Stimulated activated CD4-positive, alpha-beta T cell treated with anti-CD3 and anti-CD28 coated beads, Interleukin-15, amount 100 ng/mL, for 1 hour (primary cell): ENCODE measurements at places on chromosomes 16 and 17.

GRCh38 chr17:76198702-76199101 is 41.6 kb downstream of the RNF157 start:
- DNase-seq = no peak

- DNase-seq = no peak
These were observed 44.8 kb downstream of the RNF135 start for GRCh38 chr17:31015639-31016038.

GRCh38 chr16:3601614-3602319 is 9.6 kb downstream of the SLX4 start:
- no peak for DNase-seq

GRCh38 chr16:85988723-85989313 is 89.9 kb downstream of the IRF8 start:
- DNase-seq = peak; percentile 17

- DNase-seq = no peak
These were observed 13.6 kb downstream of the CDH16 start for GRCh38 chr16:66904846-66905632.

- DNase-seq = no peak
These were observed 77.1 kb downstream of the ARSG start for GRCh38 chr17:68368387-68368786.

DNA sequence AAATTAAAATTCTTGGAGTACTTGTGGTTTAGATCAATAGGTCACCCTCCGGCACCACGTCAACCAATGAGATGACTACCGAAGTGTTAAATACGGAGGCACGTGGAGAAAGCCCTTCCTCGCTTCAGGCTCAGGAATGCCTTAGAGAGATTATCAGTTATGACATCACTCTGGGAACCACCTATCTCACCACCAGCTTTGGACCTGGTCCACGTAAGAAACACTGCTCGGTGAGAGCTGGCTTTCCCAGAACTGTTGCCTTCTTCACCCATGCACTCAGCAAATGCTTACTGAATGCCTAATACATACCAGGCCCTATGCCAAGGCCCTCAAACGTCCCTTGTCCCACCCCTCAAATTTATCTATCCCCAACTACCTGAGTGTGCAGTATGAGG is 71.3 kb downstream of the SMG6 start:
- no peak for DNase-seq

DNA sequence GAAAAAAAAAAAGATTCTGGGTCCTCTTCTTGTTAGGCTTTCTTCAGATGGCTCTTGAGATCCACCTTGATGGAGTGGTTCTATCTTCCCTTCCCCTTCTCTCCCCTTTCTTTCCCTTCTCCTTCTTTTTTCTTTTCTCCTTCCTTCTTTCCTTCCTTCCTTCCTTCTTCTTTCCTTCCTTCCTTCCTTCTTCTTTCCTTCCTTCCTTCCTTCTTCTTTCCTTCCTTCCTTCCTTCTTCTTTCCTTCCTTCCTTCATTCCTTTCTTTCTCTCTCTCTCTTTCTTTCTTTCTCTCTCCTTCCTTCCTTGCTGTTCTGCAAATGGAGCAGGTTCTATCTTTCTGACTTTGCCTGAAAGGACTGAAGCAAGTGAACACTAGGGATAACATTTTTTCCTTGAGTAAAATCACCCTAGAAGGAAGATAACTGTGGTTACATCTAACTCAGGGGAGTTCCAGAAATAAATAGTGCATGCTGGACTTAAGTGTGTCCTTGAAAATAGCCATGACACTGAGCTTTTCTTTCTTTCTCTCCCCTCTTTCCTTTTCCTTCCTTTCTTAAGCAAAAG is 68.8 kb upstream of the SEC14L1 start:
- DNase-seq = no peak

DNA sequence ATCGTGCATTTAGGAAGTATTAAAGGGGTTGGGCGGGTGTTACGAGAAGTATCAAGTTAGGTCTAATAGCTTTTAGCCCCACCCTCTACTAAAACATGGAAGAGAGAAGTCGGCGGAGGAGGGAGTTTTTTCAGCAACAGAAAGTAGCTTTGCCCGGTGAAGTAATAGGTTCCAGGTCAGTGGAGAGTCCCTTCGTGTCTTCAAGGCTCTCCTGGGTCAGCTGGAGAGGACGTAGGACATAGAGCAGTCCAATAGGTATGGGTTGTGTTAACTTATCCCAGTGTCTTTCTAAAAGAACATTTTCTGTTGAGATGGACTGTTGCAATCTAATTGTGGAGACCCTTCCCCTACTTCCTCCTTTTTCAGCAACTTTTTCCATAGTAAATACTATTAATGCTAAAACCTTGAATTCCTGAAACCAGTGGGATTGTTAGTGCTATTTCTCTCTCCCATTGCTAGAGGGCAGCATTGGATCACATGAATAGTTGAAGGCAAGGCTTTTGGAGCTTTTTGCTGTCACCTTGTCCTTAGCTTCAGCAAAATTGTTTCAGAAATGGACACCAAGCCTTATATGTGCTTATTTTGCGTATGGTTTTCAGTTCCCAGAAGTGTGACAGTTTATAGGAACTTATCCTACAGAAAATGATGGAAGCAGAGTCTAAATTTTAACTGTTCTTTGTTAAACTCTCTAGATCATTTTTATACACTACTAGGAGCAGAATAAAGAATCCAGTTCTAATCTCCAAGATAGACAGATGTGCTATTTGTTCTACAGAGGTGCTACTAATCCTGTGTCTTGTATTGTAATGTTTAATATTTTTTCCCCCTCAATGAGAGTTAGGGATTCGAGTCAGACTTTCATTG is 38.4 kb downstream of the UTP18 start:
- no peak for DNase-seq

DNA sequence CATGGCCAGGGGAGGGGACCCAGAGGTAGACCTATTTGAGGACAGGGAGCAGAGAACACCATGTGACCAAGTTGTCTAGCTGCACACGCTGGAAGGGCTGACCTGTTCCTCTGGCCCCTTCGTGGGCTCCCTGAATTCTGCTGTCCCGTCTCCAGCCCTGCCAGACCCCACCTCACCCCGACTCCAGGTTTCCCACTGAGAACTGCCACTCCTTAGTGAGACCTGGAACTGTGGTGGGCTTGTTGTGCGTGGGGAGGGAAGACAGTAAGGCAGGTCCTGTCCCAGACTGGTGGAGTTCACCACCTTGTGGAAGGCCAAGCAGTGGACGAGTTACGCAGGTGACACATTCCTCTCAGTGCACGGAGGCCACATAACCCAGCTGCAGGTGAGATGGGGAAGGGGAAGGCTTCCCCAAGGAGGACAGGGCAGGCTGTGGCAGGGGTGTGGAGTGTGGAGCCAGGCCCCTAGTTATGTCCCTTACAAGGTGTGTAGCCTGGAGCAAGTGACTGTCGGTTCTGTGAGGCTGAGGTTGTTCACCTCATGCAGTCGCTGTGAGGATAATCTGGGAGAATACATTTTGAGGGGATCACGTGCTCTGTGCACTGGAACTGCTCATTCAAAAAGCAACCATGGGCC is 54.7 kb downstream of the USP22 start:
- DNase-seq = no peak

GRCh38 chr16:4288148-4288921 is 15.5 kb upstream of the TFAP4 start:
- peak; percentile 65 for DNase-seq

GRCh38 chr17:17848311-17849082 is 11.7 kb upstream of the SREBF1 start:
- DNase-seq = no peak

DNA sequence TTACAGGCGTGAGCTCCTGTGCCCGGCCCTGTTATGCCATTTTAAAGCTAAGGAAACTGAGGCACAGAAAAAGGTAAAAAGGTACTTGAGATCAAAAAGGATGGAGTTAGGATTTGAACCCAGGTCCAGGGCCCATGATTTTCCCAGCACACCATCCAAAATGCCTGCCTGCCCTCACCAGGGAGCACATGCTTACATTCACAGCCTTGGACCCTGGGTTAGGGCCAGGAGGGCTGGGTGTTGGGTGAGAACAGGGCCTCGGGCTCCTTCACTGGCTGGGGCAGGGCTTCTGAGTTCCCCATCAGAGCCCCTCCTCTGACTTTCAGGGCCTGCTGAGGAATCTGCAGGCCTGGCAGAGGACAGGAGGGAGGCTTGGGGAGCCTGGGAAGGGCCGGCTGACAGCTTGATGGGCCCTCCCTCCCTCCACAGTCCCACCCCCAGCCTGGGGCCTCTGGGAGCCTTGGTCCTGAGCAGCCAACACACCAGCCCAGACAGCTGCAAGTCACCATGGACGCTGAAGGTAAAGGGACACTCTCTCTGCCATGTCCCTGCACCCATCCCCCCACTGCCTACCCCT is at the start of gene QPRT:
Gene QPRT, plus strand, starts transcription at position 490 of the 577 bp plus-strand sequence. Its CDS starts 18 bp downstream, at position 508.
- DNase-seq = no peak

DNA sequence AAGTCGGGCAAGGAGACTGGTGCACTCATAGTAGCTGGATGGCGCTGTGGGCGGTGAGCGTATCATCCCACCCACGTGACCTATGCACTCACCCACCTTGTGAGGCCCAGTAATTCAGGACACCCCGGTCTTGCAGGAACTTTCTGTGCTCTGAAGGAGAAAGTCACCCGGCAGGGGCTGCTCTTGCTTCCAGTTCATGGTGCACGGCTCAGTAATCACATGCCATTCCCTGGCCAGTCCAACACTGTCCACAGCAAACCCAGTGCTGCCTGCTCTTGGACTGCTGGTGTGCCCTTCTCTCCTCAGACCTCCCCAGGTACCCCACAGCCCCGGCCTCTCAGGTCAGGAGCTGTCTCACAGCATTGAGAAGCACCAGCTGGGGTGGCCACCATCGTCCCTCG is 16.4 kb upstream of the RHBDF2 start:
- no peak for DNase-seq

DNA sequence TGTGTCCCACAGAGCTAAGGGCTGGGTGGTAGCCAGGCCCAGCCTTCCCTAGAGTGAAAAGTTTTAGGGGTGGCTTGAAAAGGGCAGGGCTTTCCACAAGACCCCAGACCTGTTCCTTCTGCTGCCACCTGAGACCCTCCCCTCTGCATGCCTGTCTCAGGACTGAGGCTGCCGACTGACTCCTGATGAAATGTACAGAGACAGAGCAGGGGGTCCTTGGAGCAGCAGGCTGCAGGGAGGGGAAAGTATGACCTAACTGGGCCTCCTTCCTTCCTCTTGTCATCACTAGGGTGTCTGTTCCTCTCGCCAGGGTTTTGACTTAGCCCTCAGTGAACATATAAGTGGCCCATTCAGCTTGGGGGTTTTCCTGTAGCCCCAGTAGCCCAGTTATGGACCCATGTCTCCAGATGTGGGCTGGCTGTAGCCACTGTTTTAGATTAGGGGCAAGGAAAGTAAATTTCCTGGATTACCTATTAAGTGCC is 14.9 kb upstream of the NFATC3 start:
- no peak for DNase-seq

DNA sequence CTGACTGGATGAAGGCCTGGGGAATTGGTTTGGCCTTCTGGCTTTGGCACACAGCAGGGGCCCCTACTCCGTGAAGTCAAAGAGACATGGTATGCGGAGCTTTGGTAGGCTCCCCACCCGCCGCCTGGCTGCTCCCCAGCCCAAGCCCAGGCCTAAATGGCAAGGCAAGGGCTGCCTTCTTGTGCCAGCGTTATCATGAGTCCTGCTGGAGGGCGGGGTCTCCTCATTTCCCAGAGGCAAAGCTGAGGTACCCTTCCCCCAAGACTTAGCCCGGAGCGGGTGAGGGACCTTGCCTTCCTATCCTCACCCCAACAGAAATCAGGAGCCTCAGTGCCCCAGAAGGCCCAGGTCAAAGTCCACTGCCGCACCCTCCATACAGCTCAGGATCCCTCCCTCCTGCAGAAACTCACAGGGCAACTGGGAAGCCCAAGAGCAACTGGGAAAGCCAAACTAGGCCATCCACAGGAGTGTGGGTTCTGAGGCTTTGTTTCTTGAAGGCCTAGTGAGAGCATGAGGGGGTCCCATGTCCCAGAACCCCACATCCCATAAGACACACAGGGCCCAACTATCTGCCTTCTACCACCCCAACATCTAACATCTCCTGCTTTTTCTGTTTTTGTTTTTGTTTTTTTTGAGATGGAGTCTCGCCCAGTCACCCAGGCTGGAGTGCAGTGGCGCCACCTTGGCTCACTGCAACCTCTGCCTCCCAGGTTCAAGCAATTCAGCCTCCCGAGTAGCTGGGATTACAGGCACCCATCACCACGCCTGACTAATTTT is 9.3 kb downstream of the PGAP3 start:
- DNase-seq = no peak

GRCh38 chr17:60602385-60602742 is 2.4 kb downstream of the PPM1D start:
- DNase-seq = no peak

DNA sequence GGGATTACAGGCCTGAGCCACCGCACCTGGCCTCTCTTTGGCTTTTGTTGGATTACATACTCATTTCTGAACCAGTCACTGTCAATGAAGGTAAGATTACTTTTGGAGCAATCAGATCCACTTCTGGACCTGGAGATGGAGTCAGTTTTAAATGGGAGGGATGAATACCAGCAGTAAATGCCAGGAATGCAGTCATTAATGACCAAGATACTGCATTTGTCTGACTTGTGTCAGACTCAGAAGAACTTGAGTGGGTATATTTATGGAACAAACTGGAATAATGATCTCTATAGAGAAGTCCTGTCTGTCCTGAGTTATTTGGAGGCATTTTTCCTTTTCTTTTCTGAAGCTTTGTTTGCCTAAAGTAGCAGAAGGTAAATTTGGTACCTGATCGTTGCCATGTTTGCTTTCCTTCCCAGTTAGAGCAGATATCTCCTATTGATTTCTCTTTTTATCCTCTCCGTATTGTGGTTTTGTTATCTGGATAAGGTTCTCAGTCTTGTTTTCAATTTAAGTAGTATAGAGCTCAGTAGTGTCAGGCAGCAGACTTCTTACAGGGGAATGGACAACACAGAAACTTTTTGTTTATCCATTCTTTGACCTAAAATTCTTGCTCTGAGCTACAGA is 10.7 kb downstream of the NLK start:
- DNase-seq = no peak

DNA sequence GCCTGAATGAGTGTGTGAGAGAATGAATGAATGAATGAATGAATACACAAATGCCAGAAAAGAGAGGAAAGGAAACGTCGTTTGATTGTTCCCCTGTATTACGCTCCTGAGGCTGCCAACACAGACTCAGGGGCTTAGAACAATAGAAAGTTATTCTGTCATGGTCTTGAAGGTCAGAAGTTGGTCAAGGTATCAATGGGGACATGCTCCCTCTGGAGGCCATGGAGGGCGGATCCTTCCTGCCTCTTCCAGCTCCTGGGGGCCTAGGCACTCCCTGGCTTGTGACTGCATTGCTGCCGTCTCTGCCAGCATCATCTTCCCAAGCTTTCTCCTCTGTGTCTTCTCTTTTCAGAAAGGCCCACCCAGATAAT is 1.5 kb upstream of the SLC38A8 start:
- no peak for DNase-seq

GRCh38 chr16:35631261-35631945 is 2172.0 kb downstream of the TP53TG3F start:
- no peak for DNase-seq

DNA sequence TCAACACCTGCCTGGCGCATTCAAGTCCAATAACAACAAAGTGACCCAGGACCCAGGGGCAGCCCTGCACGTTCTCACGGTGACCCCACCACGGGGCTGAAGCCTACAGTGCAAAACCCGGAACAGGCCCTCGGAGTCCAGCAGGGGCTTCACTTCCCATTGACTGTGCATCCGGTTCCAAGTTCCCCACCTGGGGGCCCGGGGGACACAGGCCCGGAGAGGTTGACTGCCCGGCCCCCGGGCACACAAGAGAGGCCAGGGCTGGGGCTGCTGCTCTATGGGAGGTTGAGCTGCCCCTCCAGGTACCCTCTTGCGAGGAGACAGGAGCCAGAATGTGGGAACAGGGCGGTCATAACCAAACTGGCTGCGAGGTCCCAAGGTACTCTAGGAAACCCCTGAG is 31.3 kb downstream of the ENGASE start:
- DNase-seq = no peak
